ENCODE measurements at places on chromosomes 3 and 15.
A peak's percentile ranks its signal among the peaks of the same experiment; 100 is the strongest.

GRCh38 chr3:183214277-183214612 lies 38.8 kb upstream of the B3GNT5 start:
- DNase-seq = no peak

DNA sequence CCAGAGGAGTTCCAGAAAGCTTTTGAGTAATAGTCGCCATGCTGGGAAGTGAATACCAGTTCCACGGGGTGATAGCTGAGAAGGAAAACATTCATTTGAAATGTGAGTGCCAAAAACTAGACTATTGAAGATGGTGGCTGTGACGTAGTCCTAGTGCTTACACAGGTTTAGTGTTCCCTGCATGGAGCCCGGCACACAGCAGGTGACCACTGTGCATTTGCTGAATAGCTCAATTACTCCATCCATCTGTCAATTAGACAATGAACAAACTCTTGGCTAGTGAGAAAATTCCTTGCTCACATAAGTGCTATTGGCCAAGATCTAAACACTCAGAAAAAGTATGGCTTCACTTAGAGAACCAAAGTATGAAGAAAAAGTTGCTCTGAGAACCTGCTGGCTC lies 448.1 kb upstream of the WNT5A start:
- DNase-seq = no peak

- DNase-seq = peak; percentile 57
Observed at GRCh38 chr15:39501366-39502081, 79.4 kb upstream of the THBS1 start.

- no peak for DNase-seq
Observed at GRCh38 chr15:59924812-59925522, 79.1 kb upstream of the FOXB1 start.

DNA sequence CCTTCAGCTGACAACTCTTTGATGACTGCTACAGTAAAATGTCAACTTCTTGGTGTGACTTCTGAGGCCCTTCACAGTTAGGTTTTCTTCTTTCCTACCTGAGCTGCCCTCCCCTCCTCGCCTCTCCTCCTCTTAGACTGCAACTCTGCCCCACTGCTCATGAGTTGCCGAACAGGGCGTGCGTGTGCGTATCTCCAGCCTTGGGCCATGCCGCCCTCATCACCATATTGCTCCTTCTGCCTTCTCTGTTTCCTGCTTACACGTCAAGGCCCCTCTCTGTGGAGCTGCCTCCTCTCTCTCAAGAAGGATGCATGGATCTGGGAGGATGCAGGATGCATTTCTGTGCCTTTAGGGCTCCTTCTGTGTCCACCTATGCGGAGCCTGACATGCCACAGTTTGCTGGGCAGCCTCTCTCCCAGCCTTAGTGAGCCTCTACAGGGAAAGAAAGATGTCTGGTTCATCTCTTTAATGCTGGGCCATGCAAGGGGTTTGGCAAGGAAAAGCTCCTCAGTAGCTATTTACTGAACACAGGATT lies 205.9 kb downstream of the RPLP1 start:
- no peak for DNase-seq

DNA sequence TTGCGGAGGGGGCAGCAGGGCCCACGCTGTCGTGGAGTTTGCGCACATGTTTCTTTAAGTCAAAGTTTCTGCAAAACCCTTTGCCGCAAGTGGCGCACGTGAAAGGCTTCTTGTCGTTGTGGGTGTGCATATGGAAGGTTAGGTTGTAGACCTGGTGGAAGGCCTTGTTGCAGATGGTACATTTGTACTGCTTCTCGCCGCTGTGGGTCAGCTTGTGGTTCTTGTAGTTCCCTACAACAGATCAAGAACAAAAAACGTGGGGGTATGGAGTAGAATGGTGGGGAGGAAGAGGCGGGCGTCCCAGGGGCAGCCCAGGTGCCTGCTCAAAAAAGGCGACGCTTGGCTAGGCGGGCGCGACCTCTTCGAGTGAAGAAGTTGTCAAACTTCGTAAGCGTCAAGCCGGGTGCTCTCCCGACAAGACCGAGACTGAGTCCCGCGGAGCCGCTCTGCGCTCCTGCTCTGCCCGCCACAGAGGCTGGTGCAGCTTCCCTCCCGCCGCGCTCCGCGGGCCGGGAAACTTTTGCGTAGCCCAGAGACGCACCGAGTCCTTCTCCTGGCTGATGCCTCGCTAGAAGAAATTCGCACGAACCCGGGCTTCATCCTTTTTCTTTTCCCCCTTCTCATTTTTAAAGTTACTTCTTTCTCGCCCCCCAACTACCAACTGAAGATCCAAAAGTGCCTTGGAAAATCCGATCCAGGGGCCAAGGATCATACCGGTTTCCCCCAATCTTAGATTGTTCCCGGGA lies 3.1 kb downstream of the FEZF2 start:
- DNase-seq = no peak

- DNase-seq = no peak
Observed at GRCh38 chr3:117964814-117965213, 1069.8 kb downstream of the IGSF11 start.

GRCh38 chr3:45103753-45104714 lies 42.1 kb downstream of the CDCP1 start:
- DNase-seq = no peak

DNA sequence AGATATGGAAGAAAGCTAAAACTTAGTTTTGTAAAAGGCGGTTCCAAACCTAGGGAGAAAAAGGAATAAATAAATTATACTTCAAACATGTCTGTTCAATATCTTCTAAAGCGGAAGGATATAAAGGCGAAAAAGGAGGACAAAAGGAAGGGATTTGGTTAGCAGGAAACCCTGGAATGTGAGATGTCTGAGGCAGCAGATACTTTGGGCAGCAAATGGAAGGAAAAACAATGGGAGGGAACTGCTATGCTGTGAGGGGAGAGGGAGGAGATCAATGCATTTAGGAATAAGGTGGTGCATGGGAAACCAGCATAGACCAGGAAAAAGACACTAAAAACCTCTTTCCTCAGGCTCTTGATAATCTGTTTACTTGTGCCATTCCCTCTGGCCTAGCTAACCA lies 120.8 kb downstream of the DNAH12 start:
- no peak for DNase-seq

DNA sequence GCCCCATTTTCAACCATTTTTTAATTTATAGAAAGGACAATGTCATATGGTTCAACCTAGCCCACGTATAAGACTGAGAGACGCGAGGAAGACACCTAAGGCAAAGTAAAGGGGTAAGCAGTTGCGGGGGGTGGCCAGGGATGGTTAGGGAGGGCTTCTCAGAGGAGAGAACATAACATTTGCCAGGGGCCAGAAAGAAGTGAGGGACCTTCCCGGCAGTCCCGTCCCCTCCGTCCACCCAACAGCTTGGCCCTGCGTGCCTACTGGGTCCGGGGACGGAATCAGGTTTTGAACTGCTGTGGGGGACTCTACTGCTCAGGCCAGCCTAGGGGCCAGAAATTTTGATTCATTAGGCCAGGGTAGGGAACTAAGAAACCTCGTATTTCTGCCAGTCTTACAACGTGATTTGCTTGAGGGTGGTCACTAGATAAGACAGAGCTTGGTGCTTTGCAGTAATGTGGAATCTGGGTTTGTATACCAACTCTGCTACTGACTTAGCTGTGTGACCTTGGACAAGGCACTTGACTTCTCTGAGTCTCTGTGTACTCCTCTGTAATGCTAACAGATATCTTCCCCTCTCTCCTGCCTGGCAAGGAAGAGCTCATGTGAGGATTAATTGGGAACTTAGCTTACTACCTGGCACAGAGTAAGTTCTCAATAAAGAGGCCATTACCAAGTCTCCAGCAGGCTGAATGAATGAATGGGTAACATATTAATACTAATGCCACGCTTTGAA lies 734 bp upstream of the SLC6A20 start:
- no peak for DNase-seq

DNA sequence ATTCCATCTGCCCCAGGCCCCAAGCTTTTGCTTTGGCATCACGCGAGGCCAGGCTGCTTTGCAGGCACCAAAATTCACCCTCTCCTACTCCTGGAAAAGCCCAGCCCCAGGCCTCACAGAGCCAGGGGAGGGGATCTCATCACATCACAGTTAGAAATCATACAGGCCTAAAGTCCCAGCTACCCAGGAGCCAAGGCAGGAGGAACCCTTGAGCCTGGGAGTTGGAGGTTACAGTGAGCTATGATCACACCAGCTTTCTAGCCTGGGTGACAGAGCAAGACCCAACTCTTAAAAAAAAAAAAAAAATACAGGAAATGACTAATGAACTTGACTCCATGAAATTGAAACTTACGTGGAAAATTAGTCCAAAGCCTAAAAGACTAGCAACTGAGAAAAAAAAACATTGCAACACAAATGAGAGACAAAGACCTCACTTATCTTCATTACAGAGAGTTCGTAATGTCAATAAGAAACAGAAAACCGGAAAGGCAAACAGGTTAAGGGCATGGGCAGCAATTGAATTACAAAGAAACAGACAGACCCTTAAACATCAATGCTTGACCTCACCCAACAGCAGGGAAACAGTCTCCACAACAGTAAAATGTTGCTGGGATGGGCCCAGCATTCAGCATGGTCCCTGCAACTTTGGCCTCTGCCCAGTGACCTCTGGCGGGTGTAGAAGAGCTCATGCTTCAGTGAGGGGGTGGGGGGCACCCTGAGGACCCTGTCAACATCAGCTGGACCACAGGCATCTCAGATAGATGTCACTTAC lies 151.5 kb downstream of the LRRK1 start:
- DNase-seq = peak; percentile 68

DNA sequence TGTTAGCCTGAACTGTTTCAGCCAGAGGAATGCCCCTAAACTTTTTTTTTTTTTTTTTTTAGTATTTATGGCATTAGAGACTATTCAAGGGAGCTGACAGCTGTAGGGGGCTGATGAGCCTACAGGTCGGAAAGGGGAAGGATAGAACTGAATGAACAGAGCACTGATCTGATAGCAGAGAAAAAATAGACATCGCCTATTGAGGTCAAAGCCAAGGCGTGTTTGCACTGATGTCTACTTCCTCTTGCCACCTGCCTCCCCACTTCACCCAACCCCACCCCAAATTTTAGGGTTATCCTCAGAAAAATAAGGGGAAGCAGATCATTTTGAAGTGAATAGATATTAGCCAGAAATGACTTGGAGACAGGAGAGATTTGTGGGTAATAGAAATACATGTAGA lies 3.0 kb upstream of the ZMAT3 start:
- DNase-seq = no peak

GRCh38 chr15:70236341-70237086 lies 138.8 kb upstream of the TLE3 start:
- peak; percentile 77 for DNase-seq

DNA sequence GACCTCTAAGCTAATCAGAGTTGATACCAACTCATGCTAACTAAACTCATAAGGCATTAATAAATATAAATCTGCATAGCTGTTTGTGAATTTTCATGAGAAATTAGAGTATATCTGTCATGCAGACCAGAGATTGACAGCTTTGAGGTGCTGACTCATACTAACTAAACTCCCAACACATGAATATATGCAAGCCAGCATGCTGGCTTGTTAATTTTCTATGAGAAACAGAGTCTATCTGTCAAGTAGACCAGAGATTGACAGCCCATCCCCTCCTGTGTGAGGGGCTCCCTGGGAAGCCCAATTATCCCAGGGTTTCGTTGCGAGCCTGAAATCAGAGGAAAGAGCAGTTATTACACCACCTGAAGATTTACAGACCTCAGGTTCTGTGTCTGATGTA lies 69.3 kb downstream of the CD47 start:
- DNase-seq = no peak
